ENCODE measurements at places on chromosomes 5 and 9.

DNA sequence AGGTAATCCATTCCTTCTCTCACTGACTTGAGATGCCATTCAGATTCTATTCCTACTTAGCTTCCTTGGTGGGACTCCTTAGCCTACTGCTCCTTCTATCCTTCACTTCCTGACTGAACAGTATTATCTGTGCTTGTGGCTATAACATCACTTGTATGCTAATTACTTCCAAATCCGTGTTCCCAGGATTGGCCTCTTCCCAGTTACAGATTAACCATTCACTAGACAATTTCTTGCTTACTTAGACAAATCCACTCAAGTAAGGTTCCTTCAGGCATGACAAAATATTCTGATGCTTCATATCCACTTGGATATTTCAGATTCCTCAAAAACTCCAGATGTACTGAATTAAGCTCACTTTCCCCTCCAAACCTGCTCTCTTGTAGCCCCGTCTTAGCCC lies 18.3 kb downstream of the LIFR start:
- no peak for DNase-seq

DNA sequence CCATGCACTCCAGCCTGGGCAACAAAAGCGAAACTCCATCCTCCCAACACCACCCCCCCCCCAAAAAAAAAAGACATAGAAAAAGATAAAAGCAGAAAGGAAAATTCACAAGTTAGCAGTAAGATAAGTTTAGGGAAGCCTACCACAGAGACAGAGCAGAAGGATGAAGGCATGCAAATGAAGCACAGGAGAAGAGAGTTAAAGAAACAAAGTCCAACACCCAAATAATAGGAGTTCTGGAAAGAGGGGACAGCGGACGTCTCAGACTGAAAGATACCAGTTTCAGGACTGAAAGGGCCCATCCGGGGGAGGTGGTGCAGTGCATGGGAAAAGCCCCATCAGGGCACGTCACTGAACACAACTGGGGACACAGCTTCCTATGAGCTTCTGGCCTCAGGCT lies 54.3 kb downstream of the OTULIN start:
- DNase-seq, result no peak

GRCh38 chr9:113899205-113899604 lies 23.1 kb downstream of the ZNF618 start:
- no peak for DNase-seq

- DNase-seq, result no peak
Observed at GRCh38 chr9:114011313-114011712, 66.8 kb downstream of the AMBP start.

DNA sequence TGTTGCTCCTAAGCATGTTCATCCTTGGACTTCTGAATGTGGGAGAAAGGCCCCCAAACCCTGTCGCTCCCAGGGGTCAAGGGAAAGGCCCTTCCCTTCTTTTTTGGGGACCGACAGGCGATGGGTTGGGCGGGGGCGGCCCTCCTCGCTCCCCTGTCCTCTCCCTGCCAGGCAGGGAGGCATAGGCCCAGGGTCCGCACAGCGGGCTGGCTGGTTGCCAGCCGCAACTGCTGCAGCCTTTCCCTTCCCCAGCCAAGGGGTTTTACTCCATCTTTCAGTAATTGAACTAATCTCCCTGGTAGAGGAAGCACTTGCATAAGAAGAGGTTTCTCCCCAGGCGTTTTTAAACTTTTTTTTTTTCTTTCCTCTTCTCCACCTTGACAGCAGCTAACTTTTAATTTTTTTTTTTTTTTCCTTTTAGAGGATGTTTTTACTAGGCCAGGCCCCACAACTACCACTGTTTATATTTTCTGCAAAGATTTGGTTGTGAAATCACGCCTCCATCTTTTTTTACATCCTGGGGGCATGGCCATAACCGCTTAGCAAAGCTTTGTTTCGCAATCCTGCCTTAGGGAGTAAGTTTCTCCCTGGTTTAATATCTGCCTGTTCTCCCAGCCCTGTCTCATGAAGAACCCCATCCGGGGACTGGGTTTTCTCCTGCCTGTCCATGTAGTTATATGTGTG lies 216.9 kb upstream of the ZNF608 start:
- no peak for DNase-seq

GRCh38 chr5:158754018-158754514 lies 345.6 kb downstream of the EBF1 start:
- no peak for DNase-seq
